ENCODE measurements at places on chromosomes 3 and 15. TPM values are rescaled to one million over a fixed set of nuclear protein-coding genes. Genes with fewer than 3 reads are reported as not detected.

DNA sequence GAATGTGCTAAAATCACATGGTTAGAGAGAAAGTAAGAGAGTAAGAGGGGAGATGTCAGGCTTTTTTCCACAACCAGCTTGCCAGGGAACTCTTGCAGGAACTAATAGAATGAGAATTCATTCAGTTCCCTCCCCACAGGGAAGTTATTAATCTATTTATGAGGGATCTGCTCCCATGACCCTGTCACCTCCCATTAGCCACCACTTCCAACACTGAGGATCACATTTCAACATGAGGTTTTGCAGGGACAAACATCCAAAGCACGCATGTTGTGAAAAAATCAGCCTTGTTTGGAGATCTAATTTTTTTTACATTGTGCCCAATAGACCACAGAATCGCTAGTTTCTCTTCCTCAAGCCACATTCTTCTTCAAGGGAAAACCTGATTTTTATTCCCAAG, 904.0 kb downstream of the TBL1XR1 start:
- no peak for DNase-seq

Gene ZNF774
- 3.6 TPM for total RNA-seq

- DNase-seq = peak; percentile 61
Observed at GRCh38 chr3:52223449-52224408, 1.7 kb downstream of the TLR9 start.

DNA sequence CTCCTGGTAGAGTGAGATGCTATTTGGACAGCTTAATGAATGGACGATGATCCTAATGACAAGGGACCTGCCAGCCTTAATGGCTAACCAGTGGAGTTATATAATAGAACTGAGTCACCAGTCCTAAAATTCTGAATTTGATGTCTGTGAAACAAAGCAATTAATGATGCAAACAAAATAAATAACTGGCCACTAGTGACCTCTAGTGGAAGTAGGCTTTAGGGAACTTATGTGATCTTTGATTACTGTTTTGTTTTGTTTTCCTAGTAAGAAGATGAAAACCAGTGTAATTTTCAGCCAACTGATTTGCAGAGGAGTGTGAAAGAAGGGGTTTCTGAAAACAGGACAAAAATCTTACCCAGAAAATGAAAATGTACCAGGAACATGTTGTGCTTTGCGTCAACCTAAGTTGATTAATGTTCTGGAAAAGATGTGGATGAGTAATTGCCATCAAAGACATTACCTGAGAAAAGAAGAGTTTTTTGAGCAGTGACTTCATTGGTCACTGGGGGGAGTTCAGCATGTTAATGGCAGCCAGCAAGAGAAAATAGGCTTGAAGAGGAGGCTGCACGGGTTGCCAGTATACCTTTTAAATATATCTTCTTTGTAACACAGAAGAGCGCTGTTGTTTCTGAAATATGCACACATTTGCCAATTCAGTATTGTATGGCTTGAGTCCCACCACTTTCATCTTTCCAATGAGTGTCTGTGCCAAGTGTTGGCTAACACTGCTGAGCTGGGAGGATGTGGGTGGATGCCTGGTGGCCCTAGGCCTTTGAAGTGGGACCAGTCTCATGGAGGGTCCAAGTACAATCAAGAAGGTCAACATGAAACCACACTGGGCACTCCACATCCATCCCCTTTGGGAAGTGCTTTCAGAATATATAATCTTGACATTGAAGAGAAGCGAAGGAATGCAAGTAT, 9.3 kb downstream of the VEPH1 start:
- DNase-seq = no peak

DNA sequence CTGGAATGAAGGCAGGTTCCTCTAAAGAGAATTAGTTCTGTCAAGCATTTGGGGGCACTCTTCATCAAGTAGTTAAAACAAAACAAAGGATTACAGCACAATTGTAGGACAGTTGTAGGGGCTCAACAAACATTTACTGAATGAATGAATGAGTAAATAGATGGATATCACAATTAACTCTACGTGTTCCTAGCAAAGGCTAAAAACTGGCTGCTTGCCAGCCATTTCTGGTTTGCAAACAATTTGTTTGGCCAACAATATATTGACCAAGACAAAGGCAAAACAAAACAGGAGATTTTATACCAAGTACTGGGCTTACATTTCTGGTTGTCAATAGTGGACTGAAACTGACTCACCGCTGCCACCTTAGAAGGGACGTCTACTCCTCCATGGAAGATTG, 116.8 kb downstream of the ZNF280D start:
- no peak for DNase-seq

GRCh38 chr15:77720173-77720572, 87.5 kb upstream of the LINGO1 start:
- no peak for DNase-seq

Gene ARRDC4
- 31.6 TPM for total RNA-seq

DNA sequence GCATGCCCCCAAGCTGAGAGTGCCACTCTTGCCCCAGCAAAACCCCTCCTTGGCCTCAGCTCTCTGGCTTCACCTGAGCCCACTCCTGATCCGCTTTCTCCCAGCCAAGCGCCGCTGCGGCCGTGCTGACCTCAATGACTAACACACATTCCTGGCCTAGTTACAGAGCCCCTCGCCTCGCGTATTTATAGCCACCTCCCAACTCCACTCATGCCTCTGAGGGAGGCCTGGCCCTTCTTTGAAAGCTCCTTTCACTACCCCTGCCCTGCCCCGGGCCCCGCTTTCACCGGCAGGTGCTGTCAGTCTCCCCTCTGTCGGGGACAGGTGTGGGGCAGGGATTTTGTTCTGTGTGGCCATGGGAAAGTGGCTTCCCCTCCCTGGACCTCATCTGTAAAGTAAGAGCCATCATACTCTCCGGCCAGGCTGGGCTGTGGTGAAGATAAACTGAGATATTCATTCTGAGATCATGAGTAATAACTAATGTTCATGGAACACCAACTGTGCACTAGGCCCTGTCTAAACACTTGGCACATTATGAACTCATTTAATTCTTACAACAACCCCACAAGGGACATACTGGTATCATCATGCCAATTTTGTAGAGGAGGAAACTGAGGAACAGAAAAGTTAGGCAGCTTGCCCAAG, 13.2 kb upstream of the ATP2B2 start:
- peak; percentile 51 for DNase-seq

Gene CPLX3
- not detected for total RNA-seq

GRCh38 chr15:48794697-48795134, 16.2 kb downstream of the CEP152 start:
- DNase-seq = no peak

GRCh38 chr3:160479376-160479775, 29.8 kb upstream of the TRIM59 start:
- no peak for DNase-seq

Gene SNTN
- total RNA-seq = not detected

- peak; percentile 84 for DNase-seq
Observed at GRCh38 chr15:73051391-73051806, 864 bp upstream of the NEO1 start.

Gene GORASP1
- total RNA-seq = 86.9 TPM

DNA sequence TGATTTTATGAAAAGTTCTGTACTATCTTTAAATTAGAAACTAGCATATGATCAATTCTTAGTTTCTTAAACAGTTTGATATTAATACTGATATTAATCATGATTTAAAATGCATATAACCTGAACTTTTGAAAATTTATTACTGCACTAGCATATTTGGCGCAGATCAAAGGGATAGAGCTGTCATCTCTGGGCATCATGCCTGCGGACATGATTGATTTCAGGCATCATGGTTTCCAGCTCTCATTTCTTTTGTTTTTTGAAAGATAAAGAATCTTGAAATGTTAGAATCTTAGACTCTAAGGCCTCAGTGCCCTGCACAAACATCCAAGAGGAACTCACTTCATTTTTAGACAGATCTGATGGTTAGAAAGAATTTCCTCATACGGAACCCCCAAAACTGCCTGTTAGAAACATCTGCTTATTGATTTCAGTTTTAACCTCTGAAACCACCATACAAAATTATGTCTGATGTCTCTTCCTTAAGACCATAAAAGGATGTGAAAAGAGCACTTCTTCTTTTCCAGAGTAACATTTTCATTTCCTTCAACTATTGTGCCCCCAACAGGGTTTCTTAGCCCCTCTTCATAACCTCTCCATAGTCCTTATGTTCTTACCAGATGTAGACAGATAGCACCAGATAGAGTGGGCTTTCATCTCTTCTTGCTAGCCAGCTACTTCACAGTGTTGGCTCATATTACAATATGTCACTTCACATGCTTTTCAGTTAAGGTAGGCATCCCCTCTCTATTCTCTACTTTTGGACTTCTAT, 110.8 kb downstream of the BBX start:
- no peak for DNase-seq

GRCh38 chr3:65875393-65876027, 163.2 kb downstream of the MAGI1 start:
- DNase-seq = no peak

- no peak for DNase-seq
Observed at GRCh38 chr3:101567528-101568317, 6.1 kb downstream of the TRMT10C start.

Measured in upper lobe of right lung (tissue), 1 donor.